ENCODE measurements at places on chromosomes 12 and 14. TPM values are rescaled to one million over a fixed set of nuclear protein-coding genes. Genes with fewer than 3 reads are reported as not detected.

DNA sequence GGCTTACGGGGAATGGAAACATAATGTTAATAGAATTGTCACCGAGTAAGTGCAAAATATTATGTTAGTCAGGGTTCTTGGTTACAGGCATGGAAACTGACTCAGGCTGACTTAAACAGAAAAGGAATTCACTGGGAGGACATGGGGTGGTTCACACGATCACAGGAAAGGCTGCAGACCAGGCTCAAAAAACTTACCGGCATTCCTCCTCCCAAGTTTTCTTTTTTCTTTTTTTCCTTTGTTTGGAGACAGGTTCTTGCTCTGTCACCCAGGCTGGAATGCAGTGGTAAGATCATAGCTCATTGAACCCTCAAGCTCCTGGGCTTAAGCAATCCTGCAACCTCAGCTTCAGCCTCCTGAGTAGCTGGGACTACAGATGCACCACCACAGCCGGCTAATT lies 11.9 kb upstream of the UBE2N start:
- DNase-seq: no peak

- no peak for DNase-seq
Observed at GRCh38 chr12:4567073-4567881, 5.3 kb downstream of the DYRK4 start.

Gene SSPN
- 18.7 TPM for polyA plus RNA-seq

- DNase-seq: no peak
Observed at GRCh38 chr14:60670989-60671388, 21.7 kb upstream of the SIX1 start.

DNA sequence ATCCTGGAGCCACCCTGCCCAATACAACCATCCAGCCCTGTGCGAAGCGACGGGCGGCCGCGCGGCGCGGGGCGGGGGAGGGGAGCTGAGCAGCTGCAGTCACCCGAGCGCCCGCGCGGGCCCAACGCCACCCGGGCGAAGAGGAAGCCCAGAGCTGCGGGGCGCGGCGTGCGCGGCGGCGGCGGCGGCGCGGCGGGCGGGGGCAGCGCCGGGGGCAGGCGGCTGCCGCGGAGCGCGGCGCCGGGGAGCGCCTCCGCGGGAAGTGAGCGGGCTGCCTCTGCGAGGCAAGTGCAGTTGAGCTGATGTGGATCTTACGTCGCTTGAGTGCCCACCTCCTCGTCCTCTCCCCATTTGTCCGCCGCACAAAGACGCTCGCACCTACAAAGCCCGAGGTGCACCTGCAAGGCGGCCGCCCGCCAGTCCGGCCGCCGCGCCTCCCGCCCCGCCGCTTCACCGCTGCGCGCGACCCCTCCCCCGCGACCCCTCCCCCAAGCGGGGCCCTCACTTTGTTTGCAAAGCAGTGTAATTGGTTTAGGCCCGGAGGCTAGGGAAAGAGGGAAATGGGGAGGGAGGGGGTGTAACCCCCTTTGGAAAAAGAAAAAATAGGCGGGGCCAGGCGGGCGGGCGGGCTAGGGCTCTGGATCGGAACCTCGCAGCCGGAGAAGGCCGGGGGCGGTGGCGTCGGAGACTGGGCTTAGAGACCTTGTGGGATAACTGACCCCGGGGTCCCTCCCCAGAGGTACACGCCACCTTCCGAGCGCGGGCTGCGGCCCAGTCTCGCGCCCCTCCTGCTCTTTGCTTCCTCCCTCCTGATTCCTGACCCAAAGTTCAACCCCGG lies at the start of the genes FOXA1 and TTC6:
Gene FOXA1, minus strand, starts transcription at position 279 of the 838 bp plus-strand sequence. Its CDS starts 277 bp downstream, at position 2.
Gene TTC6, plus strand, starts transcription at position 659 of the 838 bp plus-strand sequence. CDS start 26,436 bp downstream, outside the sequence.
- DNase-seq: no peak

DNA sequence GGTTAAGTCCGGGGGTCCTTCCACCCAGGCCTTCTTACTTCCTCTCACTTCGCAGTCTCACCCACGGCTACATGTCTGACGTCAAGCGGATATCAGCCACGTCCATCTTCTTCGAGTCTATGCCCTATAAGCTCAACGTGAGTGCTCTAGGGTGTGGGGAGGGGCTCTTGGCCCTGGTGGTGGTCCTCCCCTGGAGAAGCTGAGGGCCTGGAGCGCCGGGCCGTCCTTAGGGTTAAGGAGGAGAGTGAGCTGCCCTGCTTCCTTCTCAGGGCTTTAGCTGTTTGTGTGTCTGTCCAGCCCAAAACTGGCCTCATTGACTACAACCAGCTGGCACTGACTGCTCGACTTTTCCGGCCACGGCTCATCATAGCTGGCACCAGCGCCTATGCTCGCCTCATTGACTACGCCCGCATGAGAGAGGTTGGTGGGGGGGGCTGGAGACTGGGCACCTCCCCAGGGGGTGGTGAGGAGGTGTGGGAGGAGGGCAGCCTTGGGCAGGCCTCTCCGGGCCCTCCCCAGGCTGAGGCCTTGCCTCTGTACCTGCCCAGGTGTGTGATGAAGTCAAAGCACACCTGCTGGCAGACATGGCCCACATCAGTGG lies 2.7 kb downstream of the SHMT2 start:
- DNase-seq: no peak

Gene GLIPR1L2
- polyA plus RNA-seq: 2.9 TPM

Gene ADCY6
- 73.8 TPM for polyA plus RNA-seq

GRCh38 chr14:69090187-69090789 lies 62.6 kb downstream of the DCAF5 start:
- DNase-seq: no peak

Gene SLC35F4
- polyA plus RNA-seq: 2.9 TPM

Measured in left renal pelvis (tissue), 4 donors.